ENCODE measurements at places on chromosomes 16 and 17. TPM values are rescaled to one million over a fixed set of nuclear protein-coding genes. Genes with fewer than 3 reads are reported as not detected.

PIRT gene
- polyA plus RNA-seq, result not detected

NPIPA2 gene
- polyA plus RNA-seq, result 2.3 TPM

SCARF1 gene
- 0.21 TPM for polyA plus RNA-seq

KRTAP17-1 gene
- polyA plus RNA-seq, result not detected

IL21R gene
- 0.04 TPM for polyA plus RNA-seq

RND2 gene
- polyA plus RNA-seq, result 0.37 TPM

QPRT gene
- 2.2 TPM for polyA plus RNA-seq

SGF29 gene
- polyA plus RNA-seq, result 20.3 TPM

NLRC3 gene
- not detected for polyA plus RNA-seq

TOX3 gene
- polyA plus RNA-seq, result 0.10 TPM

C1QBP gene
- polyA plus RNA-seq, result 557 TPM

CLEC3A gene
- not detected for polyA plus RNA-seq

WNT9B gene
- 0.07 TPM for polyA plus RNA-seq

GRAP gene
- 0.17 TPM for polyA plus RNA-seq

KRTAP3-3 gene
- not detected for polyA plus RNA-seq
